ENCODE measurements at places on chromosomes 13 and 19.

DNA sequence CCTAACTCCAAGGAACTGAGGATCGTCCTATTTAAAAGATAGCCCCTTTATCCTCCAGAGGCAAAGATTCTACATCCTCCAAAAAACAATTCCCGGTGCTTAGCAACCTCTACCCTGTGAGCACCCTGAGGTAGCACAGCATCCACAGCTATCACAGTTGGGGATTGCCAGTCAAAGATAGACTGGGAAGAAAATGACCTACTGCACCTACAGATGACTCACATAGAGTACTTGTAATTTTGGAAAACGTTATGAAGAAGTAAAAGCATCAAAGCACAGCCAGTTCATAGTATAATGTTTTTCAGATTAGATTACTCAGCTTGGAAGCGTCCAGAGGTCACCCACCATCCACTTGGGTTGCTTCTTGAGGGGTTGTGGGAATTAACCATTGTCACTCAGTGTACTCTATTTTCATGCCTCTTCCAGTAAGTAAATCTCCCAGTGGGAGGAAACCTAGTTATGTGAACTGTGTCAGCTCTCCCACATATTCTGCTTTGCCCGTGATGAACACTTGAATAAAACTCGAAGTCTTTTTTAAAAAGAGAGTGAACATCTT, 8.9 kb upstream of the FAM124A start:
- H3K27ac ChIP-seq = no peak overlapping the region
- H3K4me3 ChIP-seq = no peak overlapping the region
- H3K36me3 ChIP-seq = no peaks in the 10 kb centered on the region
- H3K4me1 ChIP-seq = no peaks in the 10 kb centered on the region
- H3K27me3 ChIP-seq = peaks cover 21% of the 10 kb centered on the region

DNA sequence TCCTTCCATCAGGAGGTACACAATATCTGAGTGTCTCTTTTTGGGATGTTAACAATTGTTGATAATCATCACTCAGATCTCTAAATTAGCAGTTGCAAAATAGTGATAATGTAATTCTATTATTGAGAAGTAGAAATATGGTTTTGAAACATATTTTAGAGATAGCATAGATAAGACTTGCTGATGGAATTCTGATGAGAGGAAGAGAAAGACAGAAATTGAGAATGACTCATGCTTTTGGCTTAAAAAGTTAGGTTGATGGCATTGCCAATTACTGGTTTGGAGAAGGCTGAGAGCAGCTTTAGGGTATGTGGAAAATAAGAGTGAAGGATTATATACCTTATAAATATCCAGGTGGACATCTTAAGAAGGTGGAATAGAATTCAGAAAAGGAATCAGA, 106.4 kb upstream of the EDNRB start:
- H3K4me1 ChIP-seq = no peaks in the 10 kb centered on the region
- no peaks in the 10 kb centered on the region for H3K36me3 ChIP-seq
- H3K4me3 ChIP-seq = no peak overlapping the region
- ATAC-seq = no peak
- H3K27me3 ChIP-seq = no peaks in the 10 kb centered on the region
- no peak overlapping the region for H3K27ac ChIP-seq

GRCh38 chr19:40217934-40218890, at the start of gene TTC9B:
Gene TTC9B (minus strand): TSS chr19:40218384. CDS start chr19:40218381, 3 bp downstream.
- H3K4me1 ChIP-seq = peaks cover 19% of the 10 kb centered on the region
- no peak within 1 kb of the TSS for H3K4me3 ChIP-seq
- H3K36me3 ChIP-seq = peaks cover under 1% of the 10 kb centered on the region
- no peak for ATAC-seq

GRCh38 chr19:5587071-5587455, 19.3 kb upstream of the TINCR start:
- no peaks in the 10 kb centered on the region for H3K36me3 ChIP-seq
- H3K27ac ChIP-seq = no peak overlapping the region
- H3K4me3 ChIP-seq = no peak overlapping the region
- H3K4me1 ChIP-seq = peaks cover 23% of the 10 kb centered on the region

DNA sequence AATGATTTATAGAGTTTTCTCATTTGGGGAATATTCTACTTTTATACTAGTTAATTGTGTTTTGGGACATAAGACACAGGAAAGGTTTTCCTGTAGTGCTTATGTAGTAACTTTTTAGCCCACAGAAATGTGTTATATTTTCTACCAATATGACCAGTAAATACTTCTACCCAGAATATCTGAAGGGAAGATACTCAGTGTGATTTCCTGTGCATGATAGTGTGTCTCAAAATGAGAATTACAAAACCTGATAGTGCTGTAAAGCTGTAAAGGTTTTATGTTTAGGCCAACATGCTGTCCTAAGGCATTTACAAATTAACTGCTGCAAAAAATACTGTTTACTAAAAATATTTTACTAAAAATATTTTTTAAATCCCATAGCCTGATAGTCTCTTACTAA, 126.8 kb downstream of the RXFP2 start:
- no peak overlapping the region for H3K4me3 ChIP-seq
- no peaks in the 10 kb centered on the region for H3K27me3 ChIP-seq
- H3K4me1 ChIP-seq = no peaks in the 10 kb centered on the region
- no peaks in the 10 kb centered on the region for H3K36me3 ChIP-seq
- ATAC-seq = no peak

DNA sequence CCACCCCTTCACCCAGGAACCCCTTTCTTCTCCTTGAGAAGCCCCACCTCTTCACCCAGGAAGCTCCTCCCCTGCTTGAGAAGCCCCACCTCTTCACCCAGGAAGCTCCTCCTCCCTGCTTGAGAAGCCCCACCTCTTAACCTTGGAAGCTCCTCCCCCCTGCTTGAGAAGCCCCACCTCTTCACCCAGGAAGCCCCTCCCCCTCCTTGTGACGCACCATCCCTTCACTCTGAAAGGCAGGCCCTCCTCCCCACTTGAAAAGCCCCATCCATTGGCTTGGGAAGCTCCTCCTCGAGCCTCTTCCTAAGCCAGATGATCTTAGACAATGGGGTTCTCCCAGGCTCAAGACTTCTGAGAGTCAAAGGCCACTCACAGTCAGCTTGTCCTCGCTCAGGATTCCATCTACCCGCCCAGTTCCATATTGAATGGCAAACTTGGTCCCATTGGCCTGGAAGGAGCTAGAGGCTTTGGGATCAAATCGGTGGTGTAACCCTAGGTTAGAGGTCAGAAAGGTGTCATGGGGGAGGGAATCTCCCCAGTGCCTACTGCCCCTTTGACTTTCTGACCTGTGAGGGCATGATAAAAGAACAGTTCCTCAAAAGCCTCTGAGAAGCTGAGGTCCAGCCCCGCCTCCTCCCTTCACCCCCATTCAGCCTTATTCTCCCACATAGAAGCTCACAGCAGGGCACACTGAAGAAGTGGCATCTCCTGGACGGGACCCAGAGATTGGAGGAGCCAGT, 4.0 kb downstream of the NAPSA start:
- H3K4me1 ChIP-seq = no peaks in the 10 kb centered on the region
- H3K4me3 ChIP-seq = no peak overlapping the region
- H3K27ac ChIP-seq = no peak overlapping the region
- no peaks in the 10 kb centered on the region for H3K36me3 ChIP-seq

DNA sequence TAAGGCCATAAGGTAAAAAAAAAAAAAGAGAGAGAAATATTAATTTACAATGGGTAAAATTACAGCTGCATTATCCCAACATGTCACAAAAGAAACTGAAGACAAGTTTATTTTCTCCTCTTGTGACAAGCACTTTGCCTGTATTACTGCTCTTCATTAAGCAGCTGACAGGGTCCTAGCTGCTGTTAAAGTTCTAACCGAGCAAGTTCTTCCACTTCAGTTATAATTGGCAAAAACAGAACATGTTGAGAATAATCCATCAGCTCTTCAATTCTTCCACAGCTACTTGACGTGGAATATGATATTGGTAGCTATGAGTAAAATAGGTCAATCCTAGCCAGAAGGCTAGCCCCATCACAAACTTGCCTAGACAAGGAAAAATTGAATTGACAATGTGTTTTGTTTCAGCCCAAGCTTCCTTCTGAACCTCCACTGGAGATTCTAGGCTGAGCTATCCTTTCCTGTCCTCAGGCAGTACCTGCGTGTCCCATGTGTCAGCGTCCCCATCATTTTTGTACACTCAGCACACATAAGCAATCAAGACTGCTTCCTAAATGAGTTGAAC, 32.2 kb upstream of the DOCK9 start:
- ATAC-seq = no peak
- no peaks in the 10 kb centered on the region for H3K27me3 ChIP-seq
- no peak overlapping the region for H3K27ac ChIP-seq
- H3K36me3 ChIP-seq = no peaks in the 10 kb centered on the region
- peaks cover 61% of the 10 kb centered on the region for H3K4me1 ChIP-seq
- H3K4me3 ChIP-seq = no peak overlapping the region

DNA sequence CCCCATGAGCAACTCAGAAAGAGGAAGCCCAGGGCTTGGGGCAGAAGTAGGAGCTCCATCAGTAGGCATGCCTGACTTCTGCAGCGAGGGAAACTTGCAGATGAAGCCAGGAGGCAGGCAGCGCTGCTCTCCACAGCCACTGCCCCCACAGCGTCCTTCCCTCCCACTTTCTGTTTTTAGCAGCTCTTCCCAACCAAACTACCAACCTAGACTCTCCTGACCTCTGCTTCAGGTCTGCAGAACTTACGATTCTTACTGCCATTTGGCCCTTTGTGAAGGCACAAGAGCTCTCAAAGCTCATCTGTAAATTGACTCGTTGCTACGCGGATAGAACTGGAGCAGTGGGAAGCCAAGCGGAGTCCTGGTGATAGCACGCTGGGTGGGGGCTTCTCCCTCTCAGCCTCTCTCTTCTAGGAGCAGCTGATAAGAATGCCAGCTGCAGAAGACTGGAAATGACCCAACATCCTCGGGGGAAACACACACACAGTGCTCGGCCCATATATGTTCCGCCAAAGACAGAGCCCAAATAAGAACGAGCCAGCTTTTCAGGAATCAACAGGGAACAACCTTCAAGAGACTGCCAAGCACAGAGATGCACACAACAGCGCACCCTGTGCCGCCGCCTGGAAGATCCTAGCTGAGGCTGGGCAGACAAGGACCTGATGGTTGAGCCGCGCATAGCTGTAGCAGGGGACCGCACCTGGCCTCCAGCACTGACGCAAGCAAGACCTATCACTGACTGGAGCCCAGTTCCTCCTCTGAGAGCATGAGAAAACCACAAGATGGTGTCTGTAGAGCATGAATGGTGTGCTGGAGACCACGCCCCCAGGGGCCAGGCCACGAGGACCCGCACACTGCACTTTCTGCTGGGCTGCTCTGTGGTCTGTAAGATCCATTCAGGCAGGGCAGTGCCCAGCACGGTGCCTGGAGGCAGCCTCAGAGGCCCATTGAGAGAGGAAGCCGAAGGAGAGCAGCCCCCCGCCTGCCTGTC, 15.9 kb upstream of the SLC35E1 start:
- no peak overlapping the region for H3K27ac ChIP-seq
- no peaks in the 10 kb centered on the region for H3K36me3 ChIP-seq
- peak; percentile 12 for ATAC-seq
- no peaks in the 10 kb centered on the region for H3K27me3 ChIP-seq
- H3K4me3 ChIP-seq = peak overlapping the region; percentile 16
- no peaks in the 10 kb centered on the region for H3K4me1 ChIP-seq

DNA sequence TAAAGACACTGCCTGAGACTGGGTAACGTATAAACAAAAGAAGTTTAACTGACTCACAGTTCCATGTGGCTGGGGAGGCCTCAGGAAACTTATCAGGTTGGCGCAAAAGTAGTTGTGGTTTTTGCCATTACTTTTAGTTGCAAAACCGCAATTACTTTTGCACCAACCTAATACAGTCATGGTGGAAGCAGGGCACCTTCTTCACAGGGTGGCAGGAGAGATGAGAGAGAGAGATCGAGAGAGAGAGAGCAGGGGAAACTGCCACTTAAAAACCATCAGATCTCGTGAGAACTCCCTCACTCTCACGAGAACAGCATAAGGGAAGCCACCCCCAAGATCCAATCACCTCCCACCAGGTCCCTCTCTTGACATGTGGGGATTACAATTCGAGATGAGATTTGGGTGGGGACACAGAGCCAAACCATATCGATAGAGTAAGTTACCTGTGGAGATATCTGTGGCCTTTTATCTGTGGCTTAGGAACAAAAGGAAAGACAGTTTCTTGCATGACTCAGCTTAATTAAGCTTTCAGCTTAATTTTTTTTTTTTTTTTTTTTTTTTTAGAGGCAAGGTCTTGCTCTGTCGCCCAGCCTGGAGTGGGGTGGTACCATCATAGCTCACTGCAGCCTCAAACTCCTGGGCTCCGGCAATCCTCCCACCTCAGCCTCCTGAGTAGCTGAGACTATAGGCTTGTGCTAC, 7.6 kb upstream of the CABP5 start:
- peaks cover 81% of the 10 kb centered on the region for H3K36me3 ChIP-seq
- H3K27me3 ChIP-seq = no peaks in the 10 kb centered on the region
- H3K4me3 ChIP-seq = no peak overlapping the region
- no peak overlapping the region for H3K27ac ChIP-seq
- H3K4me1 ChIP-seq = no peaks in the 10 kb centered on the region
- ATAC-seq = no peak

DNA sequence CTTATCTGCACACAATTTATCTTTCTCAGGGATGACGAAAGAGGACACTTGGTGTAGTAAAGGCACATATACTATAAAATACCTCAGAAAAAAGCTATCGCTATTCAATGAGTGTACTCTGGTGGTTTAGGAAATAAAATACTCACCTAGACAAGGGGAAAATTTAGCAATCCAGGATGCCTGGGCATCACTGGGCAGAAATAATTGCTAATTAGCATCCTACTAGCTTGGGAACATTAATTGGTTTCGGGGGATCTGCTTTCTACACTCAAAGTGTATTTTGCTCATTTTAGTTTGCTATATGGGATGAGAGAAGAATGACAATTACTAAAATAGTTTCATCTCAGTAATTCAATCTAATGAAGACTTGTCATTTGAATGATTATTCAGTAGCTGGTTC, 60.3 kb downstream of the OLFM4 start:
- H3K27me3 ChIP-seq = no peaks in the 10 kb centered on the region
- no peak for ATAC-seq
- H3K4me3 ChIP-seq = no peak overlapping the region
- H3K4me1 ChIP-seq = no peaks in the 10 kb centered on the region
- no peaks in the 10 kb centered on the region for H3K36me3 ChIP-seq

DNA sequence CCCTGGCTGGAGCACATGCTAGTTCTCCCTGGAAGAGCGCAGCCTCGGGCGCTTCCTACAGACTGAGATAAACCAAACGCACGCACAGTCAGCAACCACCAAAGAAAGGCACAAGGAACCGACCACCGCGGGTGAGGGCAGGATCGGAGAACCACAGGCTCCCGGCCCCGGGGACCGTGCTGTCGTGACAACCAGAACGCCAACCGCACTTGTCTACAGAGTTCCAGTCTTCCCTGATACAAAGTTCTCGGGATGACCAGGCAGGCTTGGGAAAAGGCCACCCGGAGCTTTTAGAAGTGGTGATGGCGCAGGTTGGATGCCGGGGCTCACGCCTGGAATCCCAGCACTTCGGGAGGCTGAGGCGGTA, 33.1 kb upstream of the CACTIN start:
- peaks cover 8% of the 10 kb centered on the region for H3K4me1 ChIP-seq
- H3K4me3 ChIP-seq = no peak overlapping the region
- no peaks in the 10 kb centered on the region for H3K27me3 ChIP-seq

GRCh38 chr19:45363861-45364459, 6.4 kb downstream of the ERCC2 start:
- H3K27ac ChIP-seq = no peak overlapping the region
- H3K36me3 ChIP-seq = peaks cover 63% of the 10 kb centered on the region
- ATAC-seq = no peak
- H3K4me1 ChIP-seq = no peaks in the 10 kb centered on the region
- H3K4me3 ChIP-seq = no peak overlapping the region

All from gastroesophageal sphincter (tissue), 4 donors.